ENCODE measurements at places on chromosomes 6 and 20. TPM values are rescaled to one million over a fixed set of nuclear protein-coding genes. Genes with fewer than 3 reads are reported as not detected.
A peak's percentile ranks its signal among the peaks of the same experiment; 100 is the strongest.

- DNase-seq, result no peak
These were observed 21.3 kb upstream of the PDCD2 start for GRCh38 chr6:170605574-170606259.

DNA sequence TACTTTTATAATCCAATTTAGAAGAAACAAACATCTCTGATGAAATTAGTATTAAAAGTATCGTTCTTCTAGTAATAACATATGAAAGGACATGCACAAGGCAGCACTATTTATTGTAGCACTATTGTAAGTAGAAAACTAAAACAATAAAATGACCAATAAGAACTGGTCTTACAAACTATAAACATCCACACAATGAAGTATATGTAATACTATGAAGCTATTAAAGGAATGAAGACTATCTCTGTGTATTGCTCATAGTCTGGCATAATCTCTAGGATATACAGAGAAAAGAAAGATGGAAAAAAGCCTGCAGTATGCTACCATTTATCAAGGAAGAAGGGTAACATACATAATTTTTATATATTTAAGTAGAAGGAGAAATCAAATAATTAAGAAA is 16.7 kb downstream of the LCA5 start:
- DNase-seq, result no peak

DNA sequence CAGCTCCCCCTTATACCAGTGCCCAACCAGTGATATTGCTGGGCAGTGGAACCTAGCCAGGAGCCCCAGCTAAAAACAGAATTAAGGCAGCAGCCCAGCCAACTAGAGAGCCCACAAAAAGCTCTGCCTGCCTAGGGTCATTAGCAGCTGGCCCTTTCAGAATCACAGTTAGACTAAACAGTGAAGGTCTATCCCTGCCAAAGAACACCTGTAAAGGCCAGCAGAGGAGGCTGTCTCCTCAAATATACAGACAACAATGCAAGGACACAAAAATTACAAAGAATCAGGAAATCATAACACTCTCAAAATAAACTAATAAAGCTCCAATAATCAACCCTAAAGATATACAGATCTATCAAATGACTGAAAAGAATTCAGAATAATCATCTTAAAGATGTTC is 77.8 kb upstream of the HTR1E start:
- no peak for DNase-seq

DNA sequence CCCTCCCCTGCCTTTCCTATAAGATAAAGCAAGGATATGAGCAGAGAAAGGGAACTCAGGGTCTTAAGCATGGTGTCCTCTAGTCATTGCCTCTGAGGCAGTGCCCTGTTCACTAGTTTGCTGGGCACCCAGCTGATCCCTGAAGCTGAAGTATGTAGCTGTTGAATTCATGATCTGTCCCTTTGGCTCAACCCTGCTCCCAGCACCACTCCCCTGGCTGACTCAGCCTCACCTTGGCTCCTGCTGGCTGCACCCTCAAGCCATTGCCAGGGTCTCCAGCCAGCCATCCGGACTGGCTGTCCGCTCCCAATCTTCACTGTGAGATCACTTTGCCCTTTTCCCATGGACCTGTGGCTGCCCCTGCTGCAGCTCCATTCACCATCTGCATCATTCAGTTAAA is 25.9 kb upstream of the UST start:
- no peak for DNase-seq

APCDD1L gene
- total RNA-seq, result not detected

GRCh38 chr20:46568570-46569129 is 18.2 kb upstream of the OCSTAMP start:
- peak; percentile 15 for DNase-seq

VGLL2 gene
- 10.3 TPM for total RNA-seq

- no peak for DNase-seq
These were observed 81.1 kb downstream of the STMND1 start for GRCh38 chr6:17182961-17183360.

DNA sequence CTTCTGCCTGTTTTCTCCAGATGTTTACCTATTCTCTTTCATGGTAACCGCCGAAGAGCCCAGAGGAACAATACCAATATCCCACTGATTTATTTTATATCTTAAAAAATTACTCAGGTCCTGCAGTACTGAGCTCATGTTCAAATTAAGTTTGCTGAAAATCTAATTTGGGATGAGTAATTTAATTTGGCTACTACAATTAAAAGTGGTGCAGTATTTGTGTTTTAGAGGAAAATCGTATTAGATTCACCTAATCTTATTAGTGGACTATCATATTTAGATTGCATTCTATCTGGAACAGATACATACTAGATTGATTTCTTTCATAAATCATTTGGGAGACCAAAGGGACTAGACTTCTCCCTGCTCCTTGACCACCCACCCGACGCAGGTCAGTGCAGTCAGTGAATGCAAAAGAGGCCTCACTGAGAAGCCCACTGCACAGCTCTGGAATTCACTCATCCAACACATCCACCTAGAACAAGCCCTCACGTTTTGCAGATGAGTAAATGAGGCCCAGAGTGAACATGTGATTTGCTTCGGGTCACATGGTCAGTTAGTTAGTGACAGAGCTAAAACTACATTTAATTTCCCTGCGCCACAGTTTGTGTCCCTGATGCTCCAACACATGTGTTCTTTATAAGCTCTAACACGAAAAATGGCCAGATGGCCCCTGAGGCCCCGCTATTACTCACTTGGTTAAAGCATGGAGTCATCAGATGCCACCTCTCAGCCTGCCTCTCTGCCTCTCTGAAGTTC is 101.8 kb downstream of the TRERF1 start:
- no peak for DNase-seq

DNA sequence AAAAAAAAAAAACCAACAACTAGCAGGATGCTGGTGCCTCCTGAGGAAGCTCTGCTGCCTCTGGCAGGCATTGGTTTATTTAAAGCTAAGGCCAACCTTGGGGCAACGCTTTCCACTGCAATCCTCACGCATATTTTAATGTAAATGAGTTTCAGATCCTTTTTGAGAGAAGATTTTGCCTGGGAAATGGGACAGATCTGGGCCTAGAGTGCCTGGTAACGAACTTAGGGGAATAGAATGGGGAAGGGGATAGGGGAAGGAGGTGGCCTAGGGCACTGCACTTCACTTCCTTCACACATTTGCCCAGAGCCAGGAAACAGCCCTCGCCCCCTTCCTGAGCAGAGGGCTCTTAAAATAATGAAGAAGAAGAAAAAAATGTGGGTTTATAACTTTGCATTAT is 132.7 kb upstream of the TMEM170B start:
- no peak for DNase-seq

SLA2 gene
- total RNA-seq, result not detected

C6orf58 gene
- total RNA-seq, result not detected

PGC gene
- total RNA-seq, result not detected

MEI4 gene
- not detected for total RNA-seq

GRCh38 chr20:58990651-58991445 is 9.8 kb downstream of the NELFCD start:
- DNase-seq, result no peak
